ENCODE measurements at places on chromosomes 7 and 10.

DNA sequence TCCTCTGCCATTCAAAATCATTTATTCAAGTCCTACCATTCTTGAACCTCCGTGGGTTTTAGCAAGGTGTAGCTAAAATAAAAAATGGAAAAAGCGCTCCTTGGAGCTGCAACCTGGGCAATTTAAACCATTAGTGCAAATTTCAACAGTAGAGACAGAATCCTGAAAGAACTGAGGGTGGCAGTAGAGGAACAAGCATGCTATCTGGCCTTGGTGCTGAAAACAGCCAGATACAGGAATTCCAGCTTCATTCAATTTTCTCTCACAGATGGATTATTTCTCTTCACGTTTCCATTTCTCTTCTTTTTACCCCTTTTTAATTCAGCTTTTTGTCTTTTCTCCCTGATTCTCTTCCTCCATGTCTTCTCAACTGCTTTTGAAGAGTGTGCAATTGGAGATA, 77.7 kb downstream of the OTUD1 start:
- no peak for DNase-seq

DNA sequence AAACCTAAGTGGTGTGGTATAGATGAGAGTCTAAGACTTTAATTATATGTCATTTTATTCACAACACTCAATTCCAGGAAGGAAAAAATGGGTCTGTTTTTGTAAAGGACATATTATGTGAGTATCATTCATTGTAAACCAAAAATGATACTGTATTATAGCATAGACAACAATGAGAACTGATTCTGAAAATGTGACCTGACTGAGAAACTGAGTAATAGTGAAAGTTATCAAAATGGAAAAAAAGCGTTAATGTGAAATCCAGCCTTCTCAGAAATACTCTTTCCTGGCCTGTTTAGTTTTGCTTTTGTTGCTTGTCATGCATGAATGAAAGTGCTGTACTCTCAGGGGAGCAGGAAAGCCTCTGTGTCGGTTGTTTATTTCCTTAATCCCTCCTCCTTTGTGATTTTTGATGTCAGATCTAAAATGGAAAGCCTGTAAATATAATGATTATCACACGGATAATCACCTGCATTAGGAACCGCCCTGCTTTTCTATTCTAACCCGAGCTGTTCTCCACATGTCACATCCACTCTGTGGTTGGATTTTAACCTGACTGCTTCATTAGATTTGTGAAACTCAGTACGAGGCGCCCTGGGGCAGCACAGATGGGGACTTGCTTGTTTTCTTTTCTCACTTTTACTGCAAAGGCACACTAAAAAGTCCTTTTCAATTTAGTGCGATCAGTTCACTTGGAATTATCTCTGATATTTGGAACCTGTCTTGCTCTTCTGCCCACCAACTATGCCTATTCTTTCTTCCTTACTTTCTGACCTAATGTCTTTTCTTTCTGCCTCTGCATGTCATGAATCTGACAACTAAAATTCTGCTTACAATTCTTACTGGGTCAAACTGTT, 240.9 kb upstream of the KAT6B start:
- no peak for DNase-seq

GRCh38 chr7:122847871-122848473, 38.3 kb downstream of the CADPS2 start:
- no peak for DNase-seq

- no peak for DNase-seq
These were observed 338.6 kb downstream of the CNTNAP2 start for GRCh38 chr7:146455091-146455655.

DNA sequence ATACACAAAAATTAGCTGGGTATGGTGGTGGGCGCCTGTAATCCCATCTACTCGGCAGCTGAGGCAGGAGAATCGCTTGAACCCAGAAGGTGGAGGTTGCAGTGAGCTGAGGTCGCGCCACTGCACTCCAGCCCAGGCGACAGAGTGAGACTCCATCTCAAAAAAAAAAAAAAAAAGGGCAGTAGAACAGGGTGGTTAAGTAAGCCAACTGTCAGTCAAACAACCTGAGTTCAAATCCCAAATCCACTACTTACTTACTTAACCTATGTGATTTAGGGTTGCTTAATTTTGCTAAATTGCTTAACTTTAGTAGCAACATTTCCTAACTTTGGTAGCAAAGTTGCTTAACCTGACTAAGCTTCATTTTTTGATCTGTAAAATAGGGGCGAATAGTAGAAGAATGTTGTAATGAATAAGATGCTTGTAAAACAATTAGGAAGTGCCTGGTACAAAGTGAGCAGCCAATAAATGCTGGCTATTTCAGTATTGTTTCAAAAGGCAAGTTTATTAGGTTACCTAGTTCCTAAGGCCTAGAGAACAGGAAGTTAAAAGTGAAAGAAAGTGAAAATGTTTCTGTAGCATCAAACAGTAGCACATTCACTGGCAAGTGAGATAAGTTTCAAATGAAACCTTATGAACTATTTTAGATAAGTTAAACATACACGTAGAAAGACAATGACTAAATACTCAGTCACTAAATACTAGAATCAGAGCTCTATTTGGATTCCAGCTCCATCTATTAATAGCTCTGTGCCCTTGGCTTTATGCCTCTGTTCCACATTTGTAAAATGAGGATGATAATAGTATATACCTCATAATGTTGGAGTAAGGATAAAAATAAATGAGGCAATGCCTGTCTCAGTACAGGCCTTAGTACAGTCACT, 64.3 kb downstream of the HOXA1 start:
- DNase-seq = no peak

GRCh38 chr7:17996040-17996439, 31.6 kb downstream of the PRPS1L1 start:
- no peak for DNase-seq

DNA sequence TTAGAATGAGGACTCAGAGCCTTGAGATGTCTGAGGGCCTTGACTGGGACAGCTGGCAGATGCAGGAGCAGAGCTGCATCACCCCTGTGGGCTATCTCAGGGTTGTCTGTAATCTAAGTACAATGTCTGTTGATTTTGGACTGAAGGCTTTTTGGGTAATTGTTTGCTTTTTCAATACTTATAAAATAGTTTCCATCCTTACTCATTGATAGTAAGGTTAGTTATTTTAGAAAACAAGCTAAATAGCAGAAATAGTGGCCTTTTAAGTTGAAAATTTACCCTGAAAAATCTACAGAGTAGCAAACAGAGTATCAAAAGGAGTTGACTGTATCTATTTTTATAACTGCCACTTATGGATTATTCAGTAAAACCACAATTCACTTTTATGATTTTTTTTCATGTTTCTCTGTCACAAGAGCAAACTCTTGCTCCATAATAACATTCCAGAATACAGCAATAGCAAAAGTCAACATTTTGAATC, 179.7 kb downstream of the CFTR start:
- DNase-seq = no peak

- DNase-seq = no peak
These were observed 484.7 kb upstream of the SORCS1 start for GRCh38 chr10:107649249-107649648.

GRCh38 chr7:70947181-70947580, 184.8 kb upstream of the GALNT17 start:
- DNase-seq = no peak

DNA sequence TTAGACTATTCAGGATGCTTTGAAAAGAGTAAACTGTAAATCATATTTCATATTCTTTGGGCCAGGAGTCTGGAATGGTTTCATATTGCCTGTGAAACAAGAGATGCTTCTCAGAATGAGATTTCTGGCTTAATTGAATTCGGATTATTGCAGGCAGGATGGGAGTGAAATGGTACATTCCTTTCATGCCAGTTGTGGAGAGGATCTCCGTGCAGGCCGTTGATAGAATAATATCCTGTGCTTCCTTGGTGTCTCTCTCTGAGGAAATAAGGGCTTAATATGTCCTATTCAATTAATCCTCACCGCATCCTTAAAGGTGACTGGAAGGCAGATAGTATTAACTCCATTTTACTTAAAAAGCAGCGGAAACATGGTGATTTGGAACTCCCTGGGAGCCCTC, 56.6 kb downstream of the CUX1 start:
- no peak for DNase-seq

- DNase-seq = no peak
These were observed 148.9 kb downstream of the PARD3 start for GRCh38 chr10:34666008-34666704.

GRCh38 chr7:136079478-136079892, 102.3 kb upstream of the MTPN start:
- DNase-seq = no peak

DNA sequence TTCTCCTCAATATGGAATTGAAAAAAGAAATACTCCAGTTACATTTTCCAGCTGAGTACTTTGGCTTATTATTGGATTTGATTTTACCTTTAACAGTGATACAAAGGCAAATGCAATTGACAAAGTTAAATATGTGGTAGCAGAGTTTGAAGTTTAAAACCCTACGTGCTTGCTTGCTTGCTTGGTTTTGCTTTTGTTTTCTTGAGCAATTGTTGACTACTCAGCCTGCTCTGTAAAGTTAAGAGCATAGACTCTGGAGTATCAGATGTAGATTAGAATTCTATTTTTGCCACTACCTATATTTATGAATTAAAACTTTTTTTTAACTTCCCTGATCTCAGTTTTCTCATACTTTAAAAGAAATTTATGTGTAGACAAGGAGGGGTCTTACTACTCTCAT, 51.4 kb downstream of the PCDH15 start:
- no peak for DNase-seq

DNA sequence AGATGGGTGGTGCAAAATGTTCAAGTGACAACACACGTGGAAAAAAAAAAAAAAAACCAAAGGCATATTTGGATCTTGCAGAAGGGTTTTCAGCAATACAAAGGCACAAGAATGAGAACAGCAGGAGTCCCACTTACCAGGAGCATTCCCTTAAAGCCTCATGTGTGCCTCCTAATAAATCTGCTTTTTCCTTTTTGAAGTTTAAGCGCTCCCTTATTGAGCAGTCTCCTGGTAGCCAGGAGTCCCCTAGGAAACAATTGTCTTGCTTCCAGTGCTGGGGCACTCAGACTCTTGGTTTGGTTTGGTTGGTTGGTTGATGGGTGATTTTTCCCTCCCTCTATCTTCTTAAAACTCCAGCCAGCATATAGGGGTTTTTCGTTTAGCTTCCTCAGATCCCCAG, 321.8 kb upstream of the NFE2L3 start:
- DNase-seq = no peak

- no peak for DNase-seq
These were observed 215.2 kb upstream of the PPP2R2D start for GRCh38 chr10:131685576-131685975.

DNA sequence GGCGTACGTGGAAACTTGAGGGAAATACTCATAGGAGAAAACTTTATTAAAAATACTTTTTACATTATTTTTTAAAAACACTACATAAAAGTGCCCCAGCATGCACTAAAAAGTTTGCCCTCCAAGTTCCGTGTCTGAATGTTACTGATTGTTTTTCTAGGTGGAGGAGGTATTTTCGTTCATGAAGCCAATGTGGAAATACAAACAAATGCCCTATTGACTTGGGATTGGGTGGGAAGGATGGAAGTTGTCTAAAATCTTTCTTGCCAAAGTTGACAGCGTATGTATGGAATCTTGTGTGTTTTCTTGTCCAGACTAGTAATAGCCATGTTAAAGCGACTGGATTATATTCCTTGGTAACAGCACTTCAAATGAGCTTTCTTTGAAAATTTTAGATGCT, 1.2 kb downstream of the PROSER2 start:
- DNase-seq = no peak

DNA sequence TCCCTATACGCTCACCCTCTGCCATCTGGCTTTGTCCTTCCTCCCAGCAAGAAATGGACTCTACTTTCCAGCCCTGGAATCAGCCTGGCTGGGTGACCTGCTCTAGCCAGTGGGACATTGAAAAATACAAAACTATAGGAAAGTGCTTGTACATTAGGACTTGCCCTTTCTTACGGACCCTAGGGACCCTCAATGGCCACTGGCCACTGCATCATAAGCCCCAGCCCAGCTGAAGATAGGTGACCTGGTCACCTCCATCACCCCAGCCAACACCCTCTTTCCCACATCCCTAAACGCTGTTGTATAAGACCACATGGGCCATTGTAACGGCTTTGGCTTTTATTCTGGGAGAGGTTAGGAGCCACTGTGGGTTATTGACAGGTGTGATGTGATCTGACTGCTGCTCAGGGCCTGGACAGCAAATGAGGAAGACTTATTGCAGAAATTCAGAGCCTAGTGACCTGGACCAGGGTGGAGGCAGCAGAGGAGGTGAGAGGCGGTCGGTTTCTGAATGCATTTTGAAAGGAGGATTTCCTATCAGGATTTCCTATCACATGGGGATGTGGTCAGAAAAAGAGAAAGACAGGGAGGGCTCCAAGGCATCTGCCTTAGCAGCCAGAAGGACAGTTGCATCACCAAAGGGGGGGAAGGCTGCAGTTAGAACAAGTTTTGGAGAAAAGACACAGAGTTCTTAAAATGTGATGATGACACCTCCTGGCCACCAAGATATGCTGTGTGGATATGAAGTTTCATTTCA, 2.2 kb upstream of the LMBR1 start:
- no peak for DNase-seq

GRCh38 chr10:63466144-63466935, 563 bp upstream of the JMJD1C start:
- no peak for DNase-seq

GRCh38 chr7:140810830-140811556, 113.7 kb downstream of the BRAF start:
- DNase-seq = no peak

DNA sequence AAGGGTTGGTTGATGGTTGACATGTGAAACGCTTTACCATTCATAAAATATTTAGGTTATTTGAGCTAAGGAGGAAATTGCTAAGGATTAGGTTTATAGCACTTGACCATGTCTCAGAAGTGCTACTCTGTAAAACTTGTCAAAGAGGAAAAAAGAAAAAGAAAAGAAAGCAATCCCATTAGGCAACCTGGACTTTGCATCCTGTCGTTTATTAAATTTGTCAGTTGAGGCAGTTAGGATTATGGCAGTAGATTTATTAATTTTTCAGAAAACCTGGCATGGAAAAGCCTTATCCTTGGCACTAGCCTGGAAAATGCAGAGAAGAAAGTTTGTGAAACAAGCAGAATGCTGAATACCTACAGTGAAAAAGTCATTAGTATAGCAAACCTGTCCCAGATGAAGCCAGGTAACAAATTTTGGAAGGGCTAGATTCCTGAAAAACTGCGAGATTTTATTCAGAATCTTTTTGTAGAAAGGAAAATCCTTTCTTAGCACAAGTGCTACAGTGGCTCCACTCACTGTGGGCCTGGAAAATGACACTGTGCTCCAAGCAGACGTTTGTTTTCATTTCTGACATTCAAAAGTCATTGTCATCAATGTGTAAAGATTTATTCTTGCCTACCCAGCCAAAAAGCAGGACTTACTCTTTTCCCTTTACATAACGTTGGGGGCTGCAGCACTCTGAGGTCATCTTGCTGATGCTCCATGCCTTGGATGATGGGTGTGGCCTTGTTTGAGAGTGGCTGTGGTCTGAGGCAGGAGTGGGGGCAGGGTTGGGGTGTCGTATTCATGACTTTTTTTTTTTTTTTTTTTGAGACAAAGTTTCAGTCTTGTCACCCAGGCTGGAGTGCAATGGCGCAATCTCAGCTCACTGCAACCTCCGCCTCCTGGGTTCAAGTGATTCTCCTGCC, 664.9 kb downstream of the SUGCT start:
- no peak for DNase-seq
